ENCODE measurements at places on chromosomes 6 and 20. TPM values are rescaled to one million over a fixed set of nuclear protein-coding genes. Genes with fewer than 3 reads are reported as not detected.

DNA sequence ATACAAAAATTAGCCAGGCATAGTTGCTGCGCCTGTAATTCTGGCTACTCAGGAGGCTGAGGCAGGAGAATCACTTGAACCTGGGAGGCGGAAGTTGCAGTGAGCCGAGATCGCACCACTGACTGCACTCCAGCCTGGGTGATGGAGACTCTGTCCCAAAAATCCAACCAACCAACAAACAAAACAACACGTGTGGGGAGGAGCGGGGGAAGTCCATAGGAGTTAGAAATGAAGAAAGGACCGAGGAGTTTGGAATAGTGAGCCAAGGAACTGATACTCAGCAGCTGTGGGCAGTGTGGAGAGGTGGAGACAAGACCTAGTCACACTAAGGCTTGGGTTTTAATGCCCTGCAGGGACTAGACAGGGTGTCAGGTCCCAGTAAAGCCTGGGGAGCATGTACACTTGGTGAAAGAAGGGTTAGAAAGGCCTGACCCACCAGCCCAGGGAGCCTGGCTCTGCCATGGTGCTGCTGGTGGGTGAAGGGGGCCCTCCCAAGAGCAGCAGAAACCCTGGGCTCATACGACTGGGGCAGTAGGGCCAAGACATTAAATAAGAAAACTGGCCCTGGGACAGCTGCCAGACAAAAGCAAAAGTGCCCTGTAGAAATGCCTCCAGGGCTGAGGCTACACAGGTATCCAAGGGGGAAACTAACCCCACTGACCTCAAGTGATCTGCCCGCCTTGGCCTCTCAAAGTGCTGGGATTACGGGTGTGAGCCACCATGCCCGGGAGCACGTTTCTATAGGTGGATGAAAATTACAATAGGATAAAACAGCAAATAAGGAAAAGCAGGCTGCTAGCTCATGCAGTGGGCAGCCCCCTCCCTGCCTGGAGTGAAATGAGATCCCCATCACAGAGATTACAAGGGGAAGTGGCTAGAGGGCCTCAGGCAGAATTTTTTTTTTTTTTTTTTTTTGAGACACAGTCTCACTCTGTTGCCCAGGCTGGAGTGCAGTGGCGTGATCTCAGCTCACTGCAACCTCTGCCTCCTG, 58.0 kb downstream of the MYH7B start:
- H3K4me1 ChIP-seq = no peaks in the 10 kb centered on the region
- no peaks in the 10 kb centered on the region for H3K27me3 ChIP-seq
- no peak overlapping the region for H3K27ac ChIP-seq
- H3K36me3 ChIP-seq = peaks cover 89% of the 10 kb centered on the region
- no peak for DNase-seq

DNA sequence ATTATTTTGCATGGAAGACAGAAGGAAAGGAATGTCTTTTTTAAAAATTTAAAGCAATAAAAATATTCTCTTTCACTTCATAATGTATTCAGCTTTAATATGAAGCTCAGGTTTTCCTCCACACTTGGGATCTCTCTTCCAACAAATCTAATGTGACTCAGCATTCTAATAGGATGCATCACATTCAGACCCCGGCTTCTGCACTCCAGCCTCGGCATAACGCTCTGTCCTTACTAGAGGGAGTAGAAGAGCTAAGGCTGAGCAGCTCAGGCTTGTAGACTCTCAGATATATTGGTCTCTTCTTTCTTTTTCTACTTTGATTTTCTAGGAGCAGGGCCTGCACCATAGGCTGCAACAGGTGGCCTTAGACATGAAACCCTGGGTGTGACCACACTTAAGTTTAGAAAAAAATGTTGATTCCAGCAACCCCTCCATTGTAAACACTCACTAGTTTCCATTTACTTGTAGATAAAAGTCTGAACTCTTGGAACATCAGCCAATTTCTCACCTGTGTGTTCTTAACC, 161.7 kb downstream of the PAK5 start:
- no peak overlapping the region for H3K4me3 ChIP-seq
- DNase-seq = no peak
- no peak overlapping the region for H3K27ac ChIP-seq
- no peaks in the 10 kb centered on the region for H3K27me3 ChIP-seq
- H3K36me3 ChIP-seq = no peaks in the 10 kb centered on the region
- no peaks in the 10 kb centered on the region for H3K4me1 ChIP-seq

DNA sequence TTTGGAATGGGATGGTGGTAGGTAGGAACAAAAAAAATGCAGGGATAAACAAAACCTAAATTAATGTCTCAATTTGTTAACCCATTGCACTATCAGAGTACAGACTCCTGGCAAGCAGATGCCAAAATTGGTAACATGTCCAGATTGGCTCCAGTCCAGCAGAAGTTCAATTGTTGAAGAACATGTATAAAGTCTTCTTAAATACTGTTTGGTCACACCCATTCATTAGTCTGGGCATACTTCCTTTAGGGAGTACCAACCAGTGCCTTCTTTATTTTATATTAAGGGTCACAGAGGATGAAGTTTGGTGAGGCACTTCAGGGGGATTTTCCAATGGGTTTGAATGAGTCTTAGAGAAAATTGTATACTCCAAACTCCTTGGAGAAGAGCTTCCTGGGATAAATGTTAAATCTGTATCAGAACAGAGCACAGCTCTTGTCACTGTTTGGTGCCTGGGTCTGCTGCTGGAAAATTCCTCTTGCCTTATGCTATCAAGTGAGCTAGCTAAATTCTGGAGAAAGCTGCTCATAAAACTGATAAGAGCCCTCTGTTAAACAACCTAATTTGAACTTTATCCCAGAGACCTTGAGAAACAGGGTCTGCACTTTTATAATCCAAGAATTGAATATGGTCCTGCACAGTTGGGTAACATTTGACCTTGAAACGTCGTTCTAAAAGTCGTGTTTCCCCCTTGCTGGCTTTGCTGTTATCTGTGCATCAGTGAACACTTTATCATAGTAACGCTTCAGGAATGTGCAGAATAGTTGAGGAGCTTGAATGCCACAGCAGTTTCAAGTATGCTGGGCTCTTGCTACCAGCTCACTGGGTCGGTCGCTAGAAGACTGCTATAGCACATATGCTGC, 334.1 kb upstream of the CITED2 start:
- H3K4me1 ChIP-seq = no peaks in the 10 kb centered on the region
- H3K36me3 ChIP-seq = no peaks in the 10 kb centered on the region
- no peak overlapping the region for H3K27ac ChIP-seq

GRCh38 chr6:161242779-161243693, 30.8 kb downstream of the AGPAT4 start:
- no peaks in the 10 kb centered on the region for H3K4me1 ChIP-seq
- H3K36me3 ChIP-seq = no peaks in the 10 kb centered on the region
- no peak overlapping the region for H3K4me3 ChIP-seq
- H3K27ac ChIP-seq = no peak overlapping the region
- no peaks in the 10 kb centered on the region for H3K27me3 ChIP-seq

DNA sequence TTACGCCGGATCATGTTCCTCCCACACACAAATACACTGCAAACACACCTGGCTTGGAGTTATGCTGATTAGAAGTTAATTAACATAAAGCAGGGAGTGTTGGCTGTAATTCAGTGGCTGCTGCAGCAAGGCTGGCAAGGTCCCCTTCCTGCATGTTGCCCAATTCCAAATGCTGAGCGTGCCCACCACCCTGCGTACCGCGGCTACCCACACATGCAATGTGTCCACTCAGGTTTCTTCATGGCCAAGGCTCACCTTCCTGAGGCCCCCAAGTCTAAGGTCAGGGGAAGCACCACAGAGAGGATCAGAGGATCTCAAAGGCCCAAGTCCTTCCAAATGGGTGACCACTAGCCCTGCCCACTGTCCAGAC, 11.6 kb upstream of the PRND start:
- H3K27ac ChIP-seq = no peak overlapping the region
- DNase-seq = no peak
- H3K4me1 ChIP-seq = peaks cover 3% of the 10 kb centered on the region
- H3K4me3 ChIP-seq = no peak overlapping the region
- H3K27me3 ChIP-seq = no peaks in the 10 kb centered on the region
- H3K36me3 ChIP-seq = no peaks in the 10 kb centered on the region

GRCh38 chr6:108877046-108877751, 29.0 kb downstream of the ARMC2 start:
- H3K27me3 ChIP-seq = no peaks in the 10 kb centered on the region
- H3K4me1 ChIP-seq = peaks cover 37% of the 10 kb centered on the region
- H3K4me3 ChIP-seq = no peak overlapping the region
- no peak for DNase-seq
- peaks cover 4% of the 10 kb centered on the region for H3K36me3 ChIP-seq
- no peak overlapping the region for H3K27ac ChIP-seq

- H3K4me3 ChIP-seq = no peak overlapping the region
- no peaks in the 10 kb centered on the region for H3K27me3 ChIP-seq
- DNase-seq = no peak
- no peaks in the 10 kb centered on the region for H3K36me3 ChIP-seq
Observed at GRCh38 chr6:114651611-114652010, 308.8 kb upstream of the HS3ST5 start.

DNA sequence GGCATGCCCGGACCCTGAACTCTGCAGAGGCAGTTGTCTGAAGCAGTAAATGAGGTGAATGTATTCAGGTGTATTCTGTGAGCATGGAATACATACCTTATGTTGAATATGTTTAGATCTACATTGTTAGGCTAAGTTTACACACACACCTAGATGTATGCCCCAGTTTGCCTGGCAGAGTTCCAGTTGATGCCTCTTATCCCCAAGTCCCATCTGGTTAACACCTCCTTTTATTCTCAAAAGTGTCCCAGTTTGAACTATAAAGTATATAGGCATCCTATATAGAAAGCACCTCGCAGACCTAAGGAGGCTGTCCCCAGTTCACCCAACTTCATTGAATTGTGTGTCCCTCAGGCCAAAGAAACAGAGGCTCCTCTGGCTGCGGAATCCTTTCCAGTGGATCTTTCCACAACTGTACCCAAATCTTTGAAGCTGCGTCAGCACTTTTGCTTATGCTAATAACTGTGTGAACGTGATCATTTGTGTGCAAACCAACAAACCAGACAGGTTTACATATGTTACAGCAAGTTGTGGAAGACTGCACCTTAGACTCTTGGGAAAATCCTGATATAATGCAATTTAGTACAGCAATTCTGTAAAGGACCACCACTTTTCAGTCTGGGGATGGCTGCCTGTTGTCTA, 4.8 kb upstream of the DHX35 start:
- H3K36me3 ChIP-seq = no peaks in the 10 kb centered on the region
- H3K4me3 ChIP-seq = no peak overlapping the region
- no peak for DNase-seq

DNA sequence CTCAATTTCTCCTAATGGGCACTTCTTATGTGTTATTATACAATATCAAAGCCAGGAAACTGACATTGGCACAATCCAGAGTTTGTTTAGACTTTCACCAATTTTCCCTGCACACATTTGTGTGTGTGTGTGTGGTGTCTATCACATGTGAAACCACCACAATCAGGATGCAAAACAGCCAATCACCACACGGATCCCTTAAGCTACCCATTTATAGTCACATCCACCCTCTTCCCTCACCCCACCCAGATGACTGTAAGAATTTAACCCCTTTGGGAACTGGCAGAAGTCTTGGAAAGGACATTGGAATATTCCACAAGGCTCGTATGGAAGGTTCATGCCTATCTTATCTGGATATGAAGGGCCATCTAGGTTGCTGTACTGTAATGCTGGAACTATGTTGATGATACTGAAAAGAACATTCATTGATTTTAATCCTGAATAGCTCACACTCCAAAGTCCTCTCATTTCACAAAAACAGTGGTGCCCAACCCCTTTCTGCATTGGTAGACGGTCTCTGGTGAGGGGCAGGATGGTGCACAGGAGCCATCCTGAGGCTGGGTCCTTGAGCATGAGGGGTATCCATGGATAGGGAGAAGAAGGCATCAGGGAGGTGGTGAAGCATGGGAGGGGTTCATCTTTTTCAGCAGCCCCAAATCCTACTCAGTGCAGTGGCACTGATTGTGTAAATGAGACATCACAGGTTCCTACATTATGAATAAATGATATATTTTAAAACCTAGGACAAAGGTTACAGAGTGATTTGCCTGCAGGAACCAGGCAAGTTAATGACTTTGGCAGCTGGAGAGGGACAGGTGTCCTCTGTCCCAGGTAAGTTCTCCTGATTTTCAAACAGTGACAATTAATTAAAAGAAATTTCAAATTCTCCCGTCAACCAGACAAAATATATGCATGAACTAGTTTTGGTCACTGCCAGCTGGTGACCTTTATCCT, 12.1 kb upstream of the CTCFL start:
- H3K27ac ChIP-seq = no peak overlapping the region
- no peak overlapping the region for H3K4me3 ChIP-seq
- H3K4me1 ChIP-seq = no peaks in the 10 kb centered on the region
- peaks cover 11% of the 10 kb centered on the region for H3K27me3 ChIP-seq
- H3K36me3 ChIP-seq = no peaks in the 10 kb centered on the region
- no peak for DNase-seq

GRCh38 chr6:29917857-29918256, 24.5 kb upstream of the HLA-A start:
- no peak overlapping the region for H3K27ac ChIP-seq
- no peaks in the 10 kb centered on the region for H3K27me3 ChIP-seq

DNA sequence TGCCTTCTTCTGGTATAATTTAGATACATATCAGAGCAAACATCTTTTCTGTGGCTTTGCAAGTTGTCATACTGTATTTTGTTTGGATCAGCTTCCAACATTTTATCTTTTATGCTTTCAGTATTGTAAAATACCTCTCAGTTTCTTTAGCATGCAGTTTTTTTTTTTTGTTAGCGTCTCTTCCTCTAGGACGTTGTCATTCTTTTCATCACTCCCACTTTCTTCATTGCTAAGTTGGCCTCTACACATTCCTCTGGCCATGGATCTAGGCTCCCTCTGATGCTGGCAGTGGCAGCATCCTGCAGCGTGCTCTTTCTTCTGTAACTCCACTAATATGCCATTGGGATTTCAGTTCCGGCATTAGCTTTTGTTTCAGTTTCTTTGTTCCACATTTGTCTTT, 21.7 kb downstream of the RPRD1B start:
- H3K4me1 ChIP-seq = peaks cover 3% of the 10 kb centered on the region
- no peak for DNase-seq
- H3K27me3 ChIP-seq = no peaks in the 10 kb centered on the region
- peaks cover 62% of the 10 kb centered on the region for H3K36me3 ChIP-seq
- H3K27ac ChIP-seq = no peak overlapping the region

PPIL6 gene
- 0.84 TPM for total RNA-seq

ESR1 gene
- 2.6 TPM for total RNA-seq

TBX18 gene
- total RNA-seq = not detected
